Effector memory CD4-positive, alpha-beta T cell (primary cell): ENCODE measurements at places on chromosomes 2 and 18.

DNA sequence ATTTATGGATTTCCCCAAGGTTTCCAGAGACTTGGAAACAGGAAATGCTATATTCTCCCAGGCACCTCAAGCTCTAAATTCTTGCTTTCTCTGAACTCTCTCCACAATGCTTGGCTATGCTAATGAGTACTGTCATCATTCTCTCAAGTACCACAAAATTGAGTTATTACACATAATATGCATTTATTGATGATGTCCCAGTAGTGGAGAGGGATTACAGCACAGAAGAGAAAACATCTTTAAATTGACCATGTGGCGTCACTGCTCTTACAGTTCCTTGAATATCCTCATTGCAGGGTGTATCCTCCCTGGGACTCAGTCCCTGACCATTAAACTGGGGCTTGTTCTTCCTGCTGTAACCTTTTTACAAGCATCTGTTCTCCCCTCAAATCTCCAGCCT, 681.1 kb upstream of the FANCL start:
- no peak for DNase-seq

DNA sequence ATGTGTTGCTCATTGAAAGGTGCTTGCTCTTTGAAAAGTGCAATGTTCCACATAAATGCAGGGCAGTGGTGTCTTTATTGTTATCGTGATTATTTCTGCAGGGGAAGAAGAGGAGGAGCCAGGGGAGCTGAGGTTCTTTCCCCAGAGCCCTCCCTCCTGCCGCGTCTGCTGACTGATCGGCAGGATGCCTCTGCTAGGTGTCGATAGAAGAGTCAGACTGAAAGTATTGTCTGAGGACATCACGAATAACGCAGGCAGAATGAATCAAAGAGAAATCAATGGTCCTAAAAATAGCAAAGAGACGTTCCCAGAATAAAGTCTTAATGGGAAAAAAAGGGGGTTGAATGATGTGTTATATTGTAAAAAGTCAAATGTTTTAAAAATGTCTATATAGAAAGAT, 47.4 kb upstream of the SIX3 start:
- no peak for DNase-seq

DNA sequence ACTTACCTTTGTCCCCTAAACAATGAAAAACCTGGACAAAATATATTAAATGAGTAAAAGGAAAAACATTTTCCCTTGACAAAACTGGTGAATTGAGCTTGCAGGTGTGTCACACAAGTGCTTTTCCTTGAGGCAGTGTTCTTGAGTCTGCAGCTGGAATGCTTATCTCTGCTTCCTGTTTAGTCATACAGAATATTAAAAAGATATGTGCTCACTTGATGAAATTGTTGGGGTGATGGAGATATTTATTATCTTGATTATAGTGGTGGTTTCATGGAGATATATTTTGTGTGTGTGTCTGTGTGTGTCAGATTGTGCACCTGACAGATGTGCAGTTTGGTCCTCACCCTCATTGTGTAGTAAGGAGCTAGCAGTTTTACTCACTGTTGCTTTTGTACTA, 3.3 kb downstream of the TAF1B start:
- DNase-seq: no peak

DNA sequence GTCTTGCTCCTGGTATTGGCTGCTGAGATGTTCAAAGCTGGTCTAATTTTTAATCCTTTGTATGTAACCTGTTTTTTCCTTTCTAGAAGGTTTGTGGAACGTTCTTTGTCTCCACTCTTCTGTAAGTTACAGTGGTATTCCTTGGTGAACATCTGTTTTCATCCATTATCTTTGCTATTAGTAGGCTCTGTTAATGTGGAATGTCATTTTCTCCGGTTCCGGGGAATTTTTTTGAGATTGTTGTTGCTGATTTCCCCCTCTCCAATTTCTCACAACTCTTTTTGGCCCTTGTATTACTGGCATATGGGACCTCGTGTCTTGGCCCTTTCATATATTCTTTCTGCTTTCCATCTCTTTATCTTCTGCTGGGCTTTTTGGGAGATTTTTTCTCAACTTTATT, 63.4 kb downstream of the LCLAT1 start:
- DNase-seq: no peak
